ENCODE measurements at places on chromosomes 6 and 20.

GRCh38 chr6:44373787-44374186, 13.7 kb upstream of the CDC5L start:
- DNase-seq: no peak

DNA sequence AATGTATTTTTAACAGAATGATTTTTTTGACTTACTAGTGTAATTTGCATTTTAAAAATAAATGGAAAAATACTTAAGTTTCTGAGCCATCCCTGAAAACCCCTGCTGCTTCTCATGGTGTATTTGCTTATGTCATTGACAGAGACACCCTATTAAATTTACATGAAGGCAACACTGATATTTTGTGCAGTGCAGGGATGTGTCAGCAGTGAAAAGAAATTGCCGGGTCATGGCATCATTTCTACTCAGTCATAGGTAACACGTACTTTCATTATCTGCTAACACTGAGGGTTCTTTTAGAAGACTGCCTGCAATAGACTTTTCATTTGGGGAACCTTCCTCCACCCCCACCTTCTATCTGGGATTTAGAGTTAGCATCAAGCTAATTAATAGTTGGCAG, 136.7 kb upstream of the RNF217 start:
- no peak for DNase-seq

DNA sequence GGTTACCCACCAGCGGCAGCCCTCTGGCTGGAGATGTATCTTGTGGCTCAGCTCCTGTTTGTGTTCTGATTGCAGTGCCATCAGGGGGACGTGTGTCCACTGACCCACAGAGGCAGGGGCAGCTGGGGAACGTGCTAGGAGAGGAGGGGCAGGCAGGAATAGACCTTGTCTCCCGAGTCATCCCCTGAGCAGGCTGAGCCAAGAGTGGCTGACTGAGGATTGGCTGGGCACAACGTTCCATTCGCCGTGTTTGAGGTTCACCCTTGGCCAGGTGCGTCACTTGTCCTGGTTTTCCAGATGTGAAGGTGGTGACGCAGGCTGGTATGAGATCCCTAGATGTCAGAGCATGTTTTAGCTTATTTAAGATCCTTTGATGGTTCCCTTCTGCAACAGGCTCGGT, 57.7 kb downstream of the ADNP start:
- no peak for DNase-seq

DNA sequence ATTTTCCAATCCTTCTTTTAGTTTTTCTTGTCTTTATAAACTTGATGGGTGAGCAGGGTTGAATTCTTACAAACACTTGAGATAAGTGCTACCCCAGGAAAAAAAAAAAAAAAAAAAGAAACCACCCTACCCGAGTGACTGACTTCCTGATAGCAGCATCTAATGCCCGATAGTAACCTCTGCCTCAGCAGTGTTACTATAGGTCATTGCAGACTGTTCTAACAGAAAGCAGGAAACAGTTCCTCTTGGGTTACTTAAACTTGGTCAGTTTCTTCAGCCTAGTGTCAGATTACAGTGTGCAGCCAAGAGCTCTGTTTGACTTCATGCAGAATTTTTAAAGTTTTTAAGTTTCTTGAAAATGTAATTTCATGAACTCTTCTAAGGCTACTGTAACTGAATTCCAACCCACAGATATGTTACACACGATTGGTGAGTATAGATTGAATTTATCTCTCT, 2.1 kb downstream of the MYLIP start:
- no peak for DNase-seq

DNA sequence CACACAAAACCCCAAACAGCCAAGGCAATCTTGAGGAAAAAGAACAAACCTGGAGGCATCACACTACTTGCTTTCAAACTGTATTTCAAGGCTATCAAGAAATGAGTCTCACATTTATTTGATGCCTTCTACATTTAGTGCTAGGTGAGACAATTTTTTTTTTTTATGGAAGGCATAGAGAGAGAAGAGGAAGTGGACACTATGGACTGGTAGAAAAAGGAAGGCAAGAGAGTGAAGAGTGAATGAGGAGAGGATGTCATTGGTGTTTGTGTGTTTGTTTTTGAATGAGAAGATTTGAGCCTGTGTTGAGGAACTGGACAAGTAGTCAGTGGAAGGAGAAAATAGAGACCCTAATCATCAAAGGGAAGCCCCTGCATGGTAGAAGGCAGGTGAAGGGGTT, 182.0 kb upstream of the JAG1 start:
- no peak for DNase-seq
